Left ventricle myocardium superior (tissue), 1 donor: ENCODE measurements at places on chromosomes 2 and 18. TPM values are rescaled to one million over a fixed set of nuclear protein-coding genes. Genes with fewer than 3 reads are reported as not detected.
A peak's percentile ranks its signal among the peaks of the same experiment; 100 is the strongest.

The TPGS2 gene
- total RNA-seq, result 25.1 TPM

DNA sequence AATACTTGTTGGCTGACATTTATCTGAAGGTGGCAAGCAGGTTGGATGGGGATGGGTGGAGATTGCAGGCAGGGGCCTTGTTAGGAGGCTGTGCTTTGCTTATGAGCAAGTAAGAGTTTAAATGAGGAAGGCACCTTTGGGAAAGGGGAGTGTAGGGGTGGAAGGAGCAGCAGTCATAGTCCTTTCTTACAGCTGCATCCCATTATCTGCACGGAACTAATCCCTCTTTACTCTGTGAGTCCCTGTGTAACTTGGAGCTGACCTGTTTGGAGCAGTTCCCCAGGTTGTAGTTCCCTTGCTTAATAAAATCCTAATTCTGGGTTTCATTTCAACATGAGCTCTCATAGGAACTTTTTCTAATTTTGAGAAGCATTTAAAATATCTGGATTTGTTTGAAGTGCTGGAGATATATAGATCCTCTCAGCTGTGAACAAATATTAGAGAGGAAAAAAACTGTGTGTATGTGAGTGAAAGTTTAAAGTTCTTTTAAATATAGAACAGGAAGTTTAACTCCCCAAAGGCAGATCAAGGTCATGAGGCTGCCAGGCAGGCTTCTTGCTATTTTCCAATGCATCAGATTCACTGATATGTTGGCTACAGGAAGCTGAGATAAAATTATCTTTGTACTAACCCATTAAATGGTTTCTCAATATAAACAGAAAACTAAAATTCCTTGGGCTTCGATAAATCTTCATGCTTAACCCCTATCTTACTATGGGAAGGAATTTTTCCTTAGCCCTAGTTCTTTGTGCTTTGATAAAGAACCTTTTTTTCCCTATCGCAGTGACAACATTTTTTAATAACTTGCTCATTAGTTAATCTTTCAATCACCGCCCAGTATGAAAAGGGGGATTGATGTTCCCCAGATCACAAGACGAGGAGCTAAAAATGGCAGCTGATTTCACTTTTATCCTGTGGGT lies 104.6 kb upstream of the EML6 start:
- no peak for DNase-seq

GRCh38 chr2:197152451-197153228 lies 157.9 kb downstream of the ANKRD44 start:
- DNase-seq, result no peak

DNA sequence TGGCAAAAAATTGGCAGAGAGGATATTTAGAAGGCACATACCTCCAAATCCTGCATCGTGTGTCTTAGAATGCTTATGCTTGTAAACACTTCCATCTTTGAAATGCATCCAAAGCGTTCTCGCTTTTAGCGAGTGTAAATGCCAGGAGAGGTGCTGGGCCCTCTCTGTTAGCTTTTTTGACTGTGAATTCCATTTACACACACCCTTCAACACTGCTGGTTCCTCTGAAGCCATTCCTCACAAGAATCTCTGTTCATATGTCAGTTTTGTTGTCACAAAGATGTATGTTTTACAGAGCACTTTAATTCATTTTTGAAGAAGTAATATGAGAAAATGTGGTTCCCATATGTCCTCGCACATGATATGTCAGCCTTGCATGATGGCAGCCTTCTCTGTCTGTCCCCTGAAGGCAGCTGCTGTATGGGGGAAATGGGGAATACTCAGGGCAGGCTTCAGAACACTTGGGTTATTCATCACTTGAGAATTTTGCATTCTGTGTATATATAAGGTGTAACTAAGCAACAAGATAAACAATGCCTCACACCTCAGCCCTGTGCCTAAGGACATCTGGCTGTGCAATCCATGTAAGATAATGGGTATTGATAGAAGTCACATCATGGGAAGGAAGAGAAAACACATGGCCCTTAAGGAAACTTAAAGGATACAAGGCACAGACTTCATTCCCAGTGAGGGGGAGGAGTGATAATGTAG lies 52.3 kb downstream of the RAB27B start:
- no peak for DNase-seq

GRCh38 chr2:64938607-64939285 lies 50.5 kb upstream of the SLC1A4 start:
- DNase-seq, result no peak

- DNase-seq, result no peak
Measured at GRCh38 chr2:178282075-178282815, 87.9 kb downstream of the OSBPL6 start.

GRCh38 chr2:170813611-170814532 lies 2.8 kb upstream of the GAD1 start:
- no peak for DNase-seq

GRCh38 chr18:77138270-77138669 lies 5.7 kb upstream of the MBP start:
- no peak for DNase-seq

DNA sequence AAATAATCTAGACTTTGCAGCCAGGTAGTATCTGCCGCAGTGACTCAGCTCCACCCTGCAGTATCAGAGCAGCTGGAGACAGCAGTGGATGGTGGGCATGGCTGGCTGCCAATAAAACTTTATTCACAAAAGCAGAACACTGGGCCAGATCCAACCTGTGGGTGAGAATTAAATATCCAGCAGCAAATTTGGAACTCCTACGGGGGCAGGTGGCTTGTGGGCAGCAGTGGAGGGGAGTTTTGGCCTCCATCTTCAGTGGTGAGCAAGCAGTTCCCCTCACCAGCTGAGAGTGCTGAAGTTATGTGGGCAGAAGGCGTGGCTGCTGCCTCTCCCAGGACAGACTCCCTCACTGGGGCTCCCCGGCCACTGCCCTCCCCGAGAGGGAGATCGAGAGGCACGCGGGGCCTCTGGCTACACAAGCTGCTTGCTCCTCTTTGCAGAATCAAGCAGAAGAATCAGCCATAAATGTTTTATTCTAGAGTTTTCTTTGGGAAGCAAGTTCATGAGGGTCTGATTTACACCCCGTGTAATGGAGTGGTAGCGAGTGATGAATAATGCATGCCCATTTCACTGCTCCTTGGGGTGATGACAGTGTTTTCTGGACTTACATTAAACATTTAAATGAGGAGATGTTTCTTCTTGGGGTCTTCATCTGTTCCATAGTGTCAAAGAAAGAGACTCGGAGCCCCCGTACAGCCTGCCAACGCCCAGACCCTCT lies 204.3 kb downstream of the SEPTIN10 start:
- DNase-seq, result no peak

DNA sequence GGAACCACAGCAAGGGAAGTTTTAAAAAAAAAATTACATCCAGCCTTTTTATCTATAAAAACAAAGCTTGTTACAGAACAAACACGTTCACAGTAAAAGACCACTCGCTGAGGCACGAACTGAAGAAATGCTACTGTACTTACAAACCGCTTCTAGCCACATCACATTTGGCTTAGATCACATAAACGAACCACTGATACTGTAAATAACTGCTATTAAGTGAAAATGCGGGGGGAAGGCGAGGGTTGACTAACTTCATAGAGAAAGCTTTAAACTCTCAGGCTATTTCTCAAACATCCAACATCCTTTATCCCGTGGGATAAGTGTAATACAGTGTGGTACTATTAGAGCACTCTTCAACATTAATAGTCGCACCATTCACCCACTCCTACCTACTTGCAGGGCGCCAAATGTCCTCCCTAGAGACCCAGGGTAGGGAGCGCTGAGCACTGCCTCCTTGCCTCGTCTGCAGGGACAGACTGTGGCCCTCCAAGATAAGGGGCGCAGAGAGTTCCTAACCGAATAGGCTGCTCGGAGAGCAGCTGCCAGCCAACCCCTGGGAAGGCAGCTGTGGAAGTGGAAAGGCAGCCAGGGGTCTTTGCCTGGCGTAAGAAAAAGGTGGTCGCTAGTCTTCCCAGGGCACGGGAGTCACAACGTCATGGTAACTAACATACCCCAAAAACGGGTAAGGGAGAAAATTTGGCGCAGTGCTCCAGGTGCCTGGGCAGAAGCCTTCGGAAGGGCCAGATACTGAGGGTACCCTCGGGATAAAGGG lies 854 bp downstream of the GPR155 start:
- peak; percentile 41 for DNase-seq

GRCh38 chr2:219107758-219108157 lies 47.0 kb upstream of the IHH start:
- DNase-seq, result peak; percentile 49

GRCh38 chr18:70261141-70261788 lies 27.6 kb upstream of the SOCS6 start:
- no peak for DNase-seq

- DNase-seq, result no peak
Measured at GRCh38 chr18:53894675-53895442, 329.6 kb downstream of the MBD2 start.

The NTSR2 gene
- total RNA-seq, result not detected

- no peak for DNase-seq
Measured at GRCh38 chr2:37737507-37737906, 66.1 kb upstream of the CDC42EP3 start.

DNA sequence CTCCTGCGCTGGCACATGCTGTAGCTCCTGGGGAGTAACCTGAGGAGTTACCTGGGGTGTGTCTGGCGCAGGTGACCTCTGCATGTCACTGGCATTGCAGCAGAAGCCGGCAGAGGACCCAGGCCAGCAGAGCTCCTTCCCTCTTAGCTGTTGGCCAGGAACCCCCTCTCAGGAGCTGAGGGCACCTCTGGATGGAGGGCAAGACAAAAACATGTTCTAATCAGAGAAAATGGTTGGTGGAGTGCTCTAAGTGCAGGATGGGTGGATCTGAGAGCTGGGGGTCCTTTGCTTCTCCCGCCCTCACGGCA lies 44.9 kb upstream of the SNTG2 start:
- DNase-seq, result no peak

DNA sequence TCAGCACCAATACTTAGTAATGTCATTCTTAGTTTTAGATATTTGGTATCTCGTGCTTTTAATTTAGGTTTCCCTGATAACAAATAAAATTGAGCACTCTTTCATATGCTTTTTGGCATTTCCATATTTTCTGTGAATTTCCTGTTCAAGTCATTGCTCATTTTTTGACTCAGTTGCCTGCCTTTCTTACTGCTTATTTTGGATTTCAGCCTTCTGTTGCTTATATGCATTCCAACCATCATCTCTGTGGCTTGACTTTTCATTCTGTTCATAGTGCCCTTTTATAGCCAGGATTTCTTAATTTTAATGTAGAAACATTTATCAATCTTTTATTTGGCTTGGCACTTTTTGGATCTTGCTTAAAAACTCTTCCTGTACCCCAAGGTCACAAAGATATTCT lies 14.5 kb upstream of the KIF3C start:
- no peak for DNase-seq
